Omental fat pad (tissue), 4 donors: ENCODE measurements at places on chromosomes 5 and 9.

- no peak for DNase-seq
Observed at GRCh38 chr5:72597456-72597948, 90.3 kb upstream of the ZNF366 start.

DNA sequence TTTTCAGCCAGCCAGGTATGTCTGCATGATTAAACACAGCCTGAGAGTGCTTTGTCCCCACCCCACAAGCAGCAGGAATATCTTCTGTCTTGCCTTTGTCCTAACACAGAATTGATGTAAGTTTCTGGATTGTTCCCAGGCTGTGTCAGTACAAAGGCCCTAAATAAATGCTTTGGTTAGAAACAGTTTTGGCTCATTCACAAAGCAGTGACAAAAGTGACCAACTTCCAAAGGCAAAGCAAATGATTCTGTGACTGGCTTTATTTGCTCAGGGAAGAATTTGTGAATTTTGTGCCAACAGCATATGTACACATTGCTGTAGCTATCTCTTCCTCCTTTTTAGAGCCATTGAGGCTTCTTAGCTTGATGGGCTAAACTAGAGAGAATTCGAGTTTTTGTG, 133.7 kb downstream of the PLPPR1 start:
- DNase-seq: no peak

DNA sequence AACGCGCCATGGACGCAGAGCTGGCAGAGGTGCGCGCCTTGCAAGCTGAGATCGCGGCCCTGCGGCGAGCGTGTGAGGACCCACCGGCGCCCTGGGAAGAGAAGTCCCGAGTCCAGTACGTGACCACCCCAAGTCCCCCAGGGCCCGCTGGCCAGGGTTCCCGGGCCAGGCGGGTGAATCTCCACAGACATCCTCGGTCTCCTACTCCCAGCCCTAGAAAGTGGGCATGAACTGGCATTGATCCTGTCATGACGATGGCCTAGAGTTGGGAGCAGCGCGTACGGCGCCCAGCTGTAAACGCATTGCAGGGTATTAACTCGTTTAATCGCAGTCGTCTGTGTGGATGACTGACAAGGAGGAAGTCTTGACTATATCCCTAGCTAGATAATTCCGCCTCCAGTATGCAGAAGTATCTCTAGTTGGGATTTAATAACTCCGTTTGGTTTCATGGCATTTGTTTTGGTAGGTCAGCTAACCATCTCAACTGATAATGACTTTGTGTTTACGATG, 293 bp downstream of the CENPP start:
- DNase-seq: no peak

DNA sequence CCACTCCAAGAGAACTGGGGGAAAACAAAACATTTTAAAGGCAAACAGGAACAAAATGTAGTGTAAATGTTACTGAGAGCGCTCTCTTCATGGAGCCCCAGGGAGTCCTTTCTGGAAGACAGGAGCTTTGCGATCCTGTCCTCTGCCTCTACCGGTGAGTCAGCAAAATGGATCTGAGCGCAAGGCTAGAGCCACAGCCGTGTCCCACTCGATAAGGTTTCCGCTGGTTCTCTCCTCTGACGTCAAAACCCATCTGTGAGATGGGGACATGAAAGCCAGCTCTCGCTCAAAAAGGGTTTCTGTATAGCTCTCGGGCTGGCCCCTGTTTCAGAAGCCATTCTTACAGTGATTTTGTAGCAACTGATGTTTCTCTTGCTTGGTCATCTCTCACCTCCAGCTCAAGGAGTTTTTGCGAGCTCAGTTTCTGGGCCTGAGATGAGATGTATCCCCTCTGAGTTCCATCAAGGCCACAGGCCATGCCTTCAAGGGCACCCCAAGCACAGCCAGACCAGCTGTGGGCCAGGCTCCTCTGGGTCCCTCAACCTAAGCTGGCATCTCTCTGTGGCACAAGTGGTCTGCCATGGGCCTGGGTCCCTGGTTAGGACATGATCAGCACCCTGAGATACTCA, 101.6 kb downstream of the FSTL4 start:
- DNase-seq: no peak
